Cerebellum (tissue), 4 donors: ENCODE measurements at places on chromosomes 13 and 19. TPM values are rescaled to one million over a fixed set of nuclear protein-coding genes. Genes with fewer than 3 reads are reported as not detected.
A peak's percentile ranks its signal among the peaks of the same experiment; 100 is the strongest.

GRCh38 chr13:29693275-29693945 is 97.9 kb upstream of the SLC7A1 start:
- DNase-seq: no peak

DNA sequence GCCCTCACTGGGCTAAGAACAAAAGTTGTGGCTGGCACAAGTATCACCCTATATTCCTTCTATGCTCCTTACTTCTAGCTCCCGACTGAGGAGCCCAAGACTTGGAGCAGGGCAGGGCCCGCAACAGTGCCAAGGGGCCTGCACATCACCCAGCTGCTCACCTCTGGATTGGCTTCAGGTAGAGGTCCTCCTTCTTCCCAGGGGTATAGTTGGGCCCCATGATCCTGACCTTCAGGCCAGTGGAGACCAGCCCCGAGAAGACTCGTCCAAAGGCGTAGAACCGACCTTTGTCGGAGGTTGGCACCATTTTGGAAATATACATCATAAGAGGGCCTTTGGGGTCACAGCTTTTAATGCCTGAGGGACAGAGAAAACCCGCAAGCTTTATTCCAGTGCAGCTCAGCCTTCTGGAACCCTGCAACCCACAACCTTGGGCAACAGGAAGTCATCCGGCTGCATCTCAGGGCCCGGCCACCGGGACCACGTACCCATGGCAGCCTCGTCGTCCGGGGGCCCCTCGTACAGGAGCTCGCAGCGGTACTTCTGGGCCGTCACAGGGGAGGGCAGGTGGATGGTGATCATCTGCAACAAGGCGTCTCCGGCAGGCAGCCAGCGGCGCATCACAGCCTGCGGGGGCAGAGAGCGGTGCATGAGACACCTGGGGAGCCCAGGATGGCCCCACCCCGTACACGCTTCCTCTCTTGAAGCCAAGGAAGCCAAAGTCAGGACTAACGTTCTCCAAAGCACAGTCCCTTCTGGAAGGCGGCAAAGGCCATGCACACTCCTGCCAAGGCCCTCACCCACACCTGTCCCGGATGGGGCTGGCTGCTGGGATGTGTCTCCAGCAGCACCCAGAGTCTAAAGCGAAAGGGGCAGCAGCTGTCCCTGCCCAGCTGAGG is 4.7 kb downstream of the EEF2 start:
- no peak for DNase-seq

DNA sequence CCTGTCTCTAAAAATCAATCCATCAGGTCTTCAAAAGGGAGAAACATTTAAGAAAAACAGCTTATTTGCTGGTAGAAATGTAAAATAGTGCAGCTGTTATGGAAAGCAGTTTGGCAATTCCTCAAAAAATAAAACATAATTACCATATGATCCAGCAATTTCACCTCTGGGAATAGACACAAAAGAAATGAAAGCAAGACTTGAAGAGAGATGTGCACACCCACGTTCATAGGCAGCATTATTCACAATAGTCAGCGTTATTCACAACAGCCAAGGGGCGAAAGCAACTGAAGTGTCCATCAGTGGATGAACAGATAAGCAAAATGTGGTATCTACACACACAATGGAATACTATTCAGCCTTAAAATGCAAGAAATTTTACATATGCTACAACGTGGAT is 45.1 kb upstream of the DOCK9 start:
- no peak for DNase-seq

DNA sequence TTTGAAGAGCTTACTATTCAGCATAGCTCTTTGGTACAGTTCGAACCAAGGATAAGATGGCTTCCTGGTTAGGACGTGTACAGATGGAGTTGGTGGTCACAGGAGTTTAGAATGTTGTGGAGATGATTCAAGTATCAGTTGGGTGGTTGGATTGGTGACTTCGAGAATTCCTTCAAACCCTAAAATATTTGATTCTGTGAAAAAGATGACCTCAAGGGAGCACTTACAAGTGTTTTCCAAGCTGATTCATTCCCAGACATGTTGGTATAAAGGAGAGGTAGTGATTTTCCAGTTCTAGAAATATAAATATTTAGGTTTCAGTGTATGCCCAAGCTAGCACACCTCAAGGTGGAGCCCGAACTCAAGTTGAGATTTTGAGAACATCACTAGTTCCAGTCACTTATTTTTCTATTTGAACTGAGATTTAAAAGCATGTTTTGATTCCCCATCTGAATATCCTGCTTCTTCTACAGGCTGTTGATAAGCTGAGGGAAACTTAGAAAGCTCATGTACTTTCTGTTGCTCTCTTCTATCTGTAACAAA is 306.1 kb downstream of the DCT start:
- DNase-seq: no peak

DNA sequence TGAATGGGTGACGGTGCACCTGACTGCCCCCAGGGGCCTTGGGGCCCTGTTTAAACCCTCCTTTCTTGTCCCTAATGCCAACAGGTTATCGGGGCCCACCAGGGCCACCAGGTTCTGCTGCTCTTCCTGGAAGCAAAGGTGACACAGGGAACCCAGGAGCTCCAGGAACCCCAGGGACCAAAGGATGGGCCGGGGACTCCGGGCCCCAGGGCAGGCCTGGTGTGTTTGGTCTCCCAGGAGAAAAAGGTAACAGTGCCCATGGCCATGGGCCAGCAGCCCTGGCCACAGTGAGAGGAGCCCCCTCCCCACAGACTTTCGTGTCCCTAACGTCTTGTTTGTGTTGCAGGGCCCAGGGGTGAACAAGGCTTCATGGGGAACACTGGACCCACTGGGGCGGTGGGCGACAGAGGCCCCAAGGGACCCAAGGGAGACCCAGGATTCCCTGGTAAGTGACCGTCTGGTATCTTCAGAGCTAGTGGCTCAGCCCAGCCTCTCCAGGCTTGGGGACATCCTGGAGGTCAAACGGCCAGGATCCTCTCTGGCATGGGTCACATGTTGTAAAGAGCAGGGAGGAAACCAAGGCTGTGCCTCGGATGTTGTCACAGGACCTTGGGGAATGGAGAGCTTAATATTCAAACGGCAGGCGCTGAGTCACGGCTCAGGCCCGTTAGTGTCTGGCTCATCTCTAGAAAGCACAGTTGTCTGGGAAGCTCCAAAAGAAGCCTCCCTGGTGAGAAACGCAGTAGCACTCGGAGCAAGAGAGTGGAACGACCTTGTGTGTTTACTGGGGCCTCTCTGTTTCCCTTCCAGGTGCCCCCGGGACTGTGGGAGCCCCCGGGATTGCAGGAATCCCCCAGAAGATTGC is 58.3 kb downstream of the RAB20 start:
- DNase-seq: no peak

DNA sequence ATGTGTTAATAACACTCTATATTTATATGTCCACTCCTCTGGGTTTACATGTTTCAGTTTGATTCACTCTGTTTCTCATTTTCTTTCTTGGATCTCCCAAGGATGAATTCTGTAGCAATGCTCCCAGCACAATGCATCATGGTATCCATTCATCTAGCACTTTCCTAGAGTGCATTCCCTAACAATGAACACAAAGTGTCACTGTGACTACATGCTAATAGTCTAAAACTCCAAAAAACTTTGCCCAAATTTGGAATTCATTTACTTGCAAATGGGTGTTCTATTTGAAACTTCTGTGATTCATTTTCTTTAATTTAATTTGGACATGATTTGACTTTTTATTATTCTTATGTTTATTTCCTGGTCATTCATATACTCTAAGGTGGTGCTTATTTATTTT is 286.3 kb downstream of the POU4F1 start:
- peak; percentile 17 for DNase-seq

DNA sequence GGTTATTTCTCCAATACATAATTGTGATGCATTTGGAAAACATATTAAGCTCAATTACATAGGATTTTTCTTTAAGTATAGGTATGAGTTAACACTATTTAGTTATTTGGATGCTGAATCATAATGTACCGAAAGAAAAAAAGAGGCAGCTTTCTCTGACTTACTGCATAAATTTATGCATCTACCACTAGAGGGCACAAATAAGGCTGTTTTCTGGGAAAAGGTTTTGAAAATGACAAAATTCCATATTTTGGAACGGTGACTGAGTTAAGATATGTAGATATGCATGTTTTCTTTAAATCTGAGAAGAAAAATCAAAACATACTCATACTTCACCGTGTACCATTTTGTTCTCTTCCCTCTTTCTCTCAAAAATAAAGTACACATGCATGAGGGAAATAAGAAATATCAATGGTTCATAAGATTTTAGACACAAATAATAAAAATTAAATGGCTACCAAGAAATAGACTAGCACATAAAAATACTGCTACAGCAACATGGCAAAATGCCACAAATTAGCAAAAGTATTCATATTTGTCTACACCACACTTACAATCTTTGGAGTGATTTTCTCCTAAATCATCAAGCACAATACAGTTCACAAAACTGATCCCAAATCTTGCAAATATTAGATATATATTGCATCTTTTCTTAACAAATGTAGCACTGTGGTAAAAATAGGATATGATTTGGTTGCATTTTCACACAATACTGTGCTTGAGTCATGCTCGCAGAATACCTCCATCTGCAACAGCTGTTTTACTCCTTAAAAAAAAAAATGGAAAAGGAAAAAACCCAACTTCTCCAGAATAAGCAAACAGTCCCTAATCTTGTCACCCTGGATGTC is 260.0 kb downstream of the FGF14 start:
- DNase-seq: peak; percentile 56

- no peak for DNase-seq
Measured at GRCh38 chr19:19443902-19444680, 38.6 kb downstream of the GATAD2A start.

DNA sequence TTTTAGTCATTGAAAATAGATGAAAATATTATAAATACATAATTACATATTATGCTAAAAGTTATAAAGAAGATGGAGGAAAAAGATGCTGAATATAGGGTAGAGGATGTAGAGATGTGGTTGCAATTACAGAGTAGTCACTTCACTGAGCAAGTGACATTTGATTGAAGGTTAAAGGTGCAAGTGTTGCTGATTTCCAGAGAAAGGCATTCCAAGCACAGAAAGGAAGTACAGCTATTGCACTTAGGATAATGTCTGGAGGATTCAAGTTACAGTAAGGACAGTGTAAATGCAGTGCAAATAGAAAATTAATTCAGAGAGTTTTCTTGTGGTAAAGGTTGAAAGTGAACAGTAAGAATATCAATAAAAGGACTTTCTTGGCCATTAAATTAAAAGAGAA is 1721.8 kb downstream of the PCDH9 start:
- no peak for DNase-seq

GRCh38 chr19:39115105-39115847 is 10.3 kb upstream of the PAK4 start:
- DNase-seq: no peak

DNA sequence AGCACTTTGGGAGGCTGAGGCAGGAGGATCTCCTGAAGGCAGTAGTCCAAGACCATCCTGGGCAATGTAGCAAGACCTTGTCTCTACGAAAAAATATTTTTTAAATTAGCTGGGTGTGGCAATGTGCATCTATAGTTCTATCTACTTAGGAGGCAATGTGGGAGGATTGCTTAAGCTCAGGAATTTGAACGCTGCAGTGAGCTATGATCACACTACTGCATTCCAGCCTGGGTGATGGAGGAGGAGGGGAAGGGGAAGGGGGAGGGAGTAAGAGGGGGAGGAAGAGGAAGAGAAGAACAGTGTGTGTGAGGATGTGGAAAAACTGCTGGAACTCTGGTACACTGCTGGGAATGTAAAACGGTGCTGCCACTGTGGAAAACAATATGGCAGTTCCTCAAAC is 9.2 kb upstream of the CLIP3 start:
- no peak for DNase-seq

DNA sequence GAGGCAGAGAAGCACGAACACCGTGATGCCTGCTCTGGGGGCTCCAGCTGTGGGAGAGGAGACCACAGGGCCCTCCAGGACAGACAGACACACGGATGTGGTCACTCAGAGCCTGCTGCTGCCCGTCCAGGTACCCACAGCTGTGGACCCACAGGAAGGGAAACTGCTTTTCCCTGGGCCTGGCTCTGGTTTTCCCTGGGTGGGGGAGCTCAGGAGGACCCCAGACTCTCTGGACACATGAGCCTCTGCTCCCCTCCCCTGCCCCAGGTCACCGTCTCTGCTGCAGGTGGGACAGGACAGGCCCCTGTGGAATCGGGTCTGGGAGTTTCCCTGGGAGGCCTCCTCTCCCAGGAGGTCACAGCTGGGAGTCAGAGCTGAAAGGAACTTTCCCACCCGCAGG is 7.3 kb downstream of the LILRA4 start:
- no peak for DNase-seq

GRCh38 chr13:98416408-98416807 is 160.5 kb downstream of the STK24 start:
- DNase-seq: no peak

ZNF470 gene
- total RNA-seq: 18.2 TPM

CGB3 gene
- not detected for total RNA-seq

POSTN gene
- 32.7 TPM for total RNA-seq

ZNF414 gene
- 5.0 TPM for total RNA-seq

C5AR2 gene
- 0.18 TPM for total RNA-seq
